ENCODE measurements at places on chromosomes 3 and 15. TPM values are rescaled to one million over a fixed set of nuclear protein-coding genes. Genes with fewer than 3 reads are reported as not detected.

BFSP2 gene
- not detected for total RNA-seq

DNAH12 gene
- 0.58 TPM for total RNA-seq

EFL1 gene
- 15.9 TPM for total RNA-seq

ZNF662 gene
- 13.0 TPM for total RNA-seq

CCRL2 gene
- total RNA-seq: 0.53 TPM

KAT2B gene
- total RNA-seq: 14.6 TPM

DLEC1 gene
- total RNA-seq: 0.22 TPM

DNA sequence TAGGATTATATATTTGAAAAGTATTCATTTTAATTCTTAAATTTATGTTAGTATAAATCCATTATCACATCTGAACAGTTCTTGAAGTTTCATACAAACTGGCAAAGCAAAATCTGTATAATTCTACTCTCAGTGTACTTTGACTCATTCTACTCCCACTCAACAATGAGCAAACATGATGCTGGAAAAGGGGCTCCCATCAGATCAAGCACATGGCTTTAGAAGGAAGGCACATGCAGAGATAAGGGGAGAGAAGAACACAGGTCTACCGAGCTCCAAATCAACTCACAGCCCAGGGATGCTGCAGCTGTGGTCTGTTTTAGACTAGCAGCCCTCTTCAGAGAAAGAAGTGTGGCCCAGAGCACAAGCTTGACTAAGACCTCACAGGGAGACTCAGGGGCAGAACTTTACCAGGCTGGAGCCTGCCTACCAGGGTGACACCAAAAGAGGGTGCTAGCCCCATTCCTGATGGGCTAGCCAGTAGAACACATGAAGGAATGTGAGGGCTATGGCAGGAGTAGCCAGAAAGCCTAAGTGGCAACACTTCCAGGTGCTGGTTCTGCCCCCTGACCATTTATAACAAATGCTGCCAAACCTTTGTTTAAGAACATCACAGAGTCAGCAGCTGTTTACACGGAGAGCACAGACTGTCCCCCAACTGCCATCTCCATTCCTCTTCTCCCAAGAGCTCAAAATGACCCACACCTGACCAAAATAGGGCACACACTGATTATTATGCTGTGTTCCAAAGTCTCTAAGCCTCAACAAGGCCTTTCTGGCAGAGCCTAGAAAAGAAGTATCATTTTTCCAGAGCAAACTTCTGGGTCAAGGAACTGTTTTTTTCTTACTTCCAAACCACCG, 19.5 kb downstream of the SEC22C start:
- no peak for DNase-seq

DNA sequence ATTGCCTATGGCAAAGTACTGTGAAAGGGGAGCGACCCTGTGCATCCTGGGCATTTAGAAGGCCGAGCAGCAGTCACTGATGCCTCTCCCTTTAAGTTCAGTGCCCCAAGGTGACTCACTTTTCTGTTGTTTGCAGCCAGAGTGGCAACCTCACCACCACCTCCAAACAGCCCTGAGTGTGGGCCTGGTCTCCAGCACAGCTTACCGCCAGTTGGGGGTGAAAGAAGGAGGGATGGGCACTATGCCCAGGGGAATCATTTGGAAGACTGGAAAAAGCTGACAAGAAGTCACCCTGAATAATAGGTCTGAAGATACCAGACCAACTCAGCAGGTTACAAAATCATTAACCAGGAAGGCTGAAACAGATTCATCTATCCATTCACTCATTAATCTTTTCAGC, 571.8 kb downstream of the EPHB1 start:
- DNase-seq: no peak

GRCh38 chr15:55494931-55495330, 13.1 kb downstream of the DNAAF4 start:
- peak; percentile 10 for DNase-seq

DNA sequence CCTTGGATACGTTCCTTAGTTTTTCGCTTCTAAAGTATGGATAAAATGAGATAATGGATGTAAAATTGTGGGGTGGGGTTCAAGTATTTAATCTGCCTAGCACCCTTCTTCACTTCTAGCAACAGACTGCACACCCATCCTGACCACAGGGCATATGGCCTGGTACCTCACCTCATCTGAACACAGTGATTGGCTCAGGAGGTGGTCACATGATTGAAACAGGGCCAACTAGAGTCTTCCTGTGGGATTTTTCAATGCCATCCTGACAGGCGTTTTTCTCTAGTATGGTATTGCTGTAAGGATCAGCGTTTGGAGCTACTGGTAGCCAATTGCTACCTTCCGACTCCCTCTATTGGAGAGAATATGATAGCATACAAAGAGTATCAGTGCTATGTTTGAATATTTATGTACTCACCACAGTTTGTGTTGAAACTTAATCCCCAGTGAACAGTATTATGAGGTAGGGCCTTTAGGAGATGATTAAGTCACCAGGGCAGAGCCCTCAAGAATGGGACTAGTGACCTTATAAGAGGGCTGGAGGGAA, 172.2 kb downstream of the PPM1L start:
- DNase-seq: no peak

DNA sequence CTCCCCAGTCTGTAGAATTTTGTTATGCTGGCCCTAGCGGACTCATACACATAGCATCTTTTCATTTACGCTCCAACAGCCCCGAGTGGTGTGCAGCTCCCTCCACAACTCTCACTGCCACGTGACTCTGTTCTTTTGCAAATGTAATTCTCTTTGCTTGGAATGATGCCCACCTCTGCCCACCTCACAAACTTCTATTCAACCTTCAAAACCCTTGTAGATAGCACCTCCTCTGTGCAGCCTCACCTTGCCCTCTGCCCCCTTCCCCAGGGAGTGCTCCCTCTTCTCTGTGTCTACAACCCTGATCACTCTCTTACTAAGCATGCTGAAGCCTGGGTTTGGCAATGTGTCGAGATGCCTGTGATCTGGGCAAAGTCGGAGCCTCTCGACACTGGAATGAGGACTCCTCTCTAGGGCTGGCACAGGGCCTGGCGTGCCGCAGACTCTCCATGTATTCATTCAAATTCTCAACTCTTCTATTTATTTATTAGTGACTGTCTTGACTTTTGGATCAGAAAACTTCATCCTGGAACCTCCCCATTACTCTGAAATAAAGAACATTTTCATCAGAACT, 73.5 kb downstream of the MGLL start:
- no peak for DNase-seq

DNA sequence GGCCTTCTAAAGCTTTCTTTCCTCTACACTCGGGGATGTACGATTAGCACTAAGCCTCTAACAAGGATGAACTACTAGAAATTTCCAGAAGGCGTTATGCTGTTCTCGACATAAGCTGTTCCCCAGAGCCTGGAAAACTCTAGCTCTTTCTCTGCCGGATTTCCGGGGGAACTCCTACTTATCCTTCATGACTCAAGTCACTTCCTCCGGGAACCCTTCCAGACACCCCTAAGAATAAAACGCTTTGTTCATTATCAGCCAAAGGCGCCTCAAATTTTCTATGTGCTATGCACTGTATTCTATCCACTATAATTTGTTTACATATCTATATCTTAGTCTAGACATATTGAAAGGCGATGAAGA, 455 bp upstream of the SNAP23 start:
- peak; percentile 93 for DNase-seq

DNA sequence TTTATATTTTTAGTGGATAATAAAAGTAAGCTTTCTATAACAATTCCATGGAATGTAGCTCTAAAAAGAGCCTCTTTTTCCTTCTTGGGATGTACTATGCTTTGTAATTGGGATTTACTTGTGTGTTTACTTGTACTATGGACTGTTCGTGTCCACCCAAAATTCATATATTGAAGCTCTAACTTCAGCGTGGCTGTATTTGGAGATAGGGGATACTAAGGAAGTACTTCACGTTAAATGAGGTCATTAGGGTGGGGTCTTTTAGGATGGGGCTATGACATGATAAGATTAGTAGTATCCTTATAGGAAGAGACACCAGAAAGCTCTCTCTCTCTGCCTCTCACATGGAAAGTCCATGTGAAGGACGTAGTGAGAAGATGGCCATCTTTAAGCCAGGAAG, 64.9 kb downstream of the P3H2 start:
- DNase-seq: no peak

DNA sequence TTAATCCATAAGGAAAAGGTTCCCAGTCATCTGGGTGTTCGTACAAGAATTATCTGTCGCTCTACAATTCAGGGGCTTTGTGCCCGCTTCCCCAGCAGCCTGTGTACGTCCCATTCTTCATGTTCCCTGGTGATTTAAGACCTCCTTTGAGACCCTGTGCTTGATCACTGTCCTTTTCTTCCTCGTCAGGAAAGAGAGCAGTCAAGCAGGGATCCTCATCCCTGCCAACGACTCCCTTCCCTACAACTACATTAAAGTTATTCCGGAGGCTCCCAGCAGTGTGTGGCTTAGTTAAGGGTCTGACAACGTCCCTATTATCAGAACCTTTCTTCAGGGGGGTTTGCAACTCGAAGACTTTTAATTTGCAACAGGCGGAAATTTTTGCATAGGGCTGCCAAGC, 175.7 kb downstream of the FOXP1 start:
- DNase-seq: no peak

- no peak for DNase-seq
Observed at GRCh38 chr3:97230486-97230885, 416.1 kb downstream of the EPHA6 start.

DNA sequence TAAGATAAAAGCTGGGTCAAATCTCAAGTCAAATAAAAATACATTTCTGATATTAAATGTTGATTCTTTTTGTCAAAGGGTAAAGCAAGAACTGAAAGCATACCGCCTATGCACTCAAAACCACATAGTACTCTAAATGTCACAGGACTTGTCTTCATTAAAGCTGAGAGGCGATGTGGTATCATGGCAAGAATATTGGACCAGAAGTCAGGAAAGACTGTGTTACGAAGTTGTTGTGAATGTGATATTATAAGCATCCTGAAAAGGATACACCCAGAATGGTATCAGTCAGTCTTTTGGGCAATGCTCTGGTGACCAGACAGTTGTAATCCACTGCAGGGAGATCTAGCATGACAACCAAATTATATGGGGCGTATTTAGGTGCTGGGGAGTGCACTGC, 33.8 kb downstream of the TIGIT start:
- no peak for DNase-seq

DNA sequence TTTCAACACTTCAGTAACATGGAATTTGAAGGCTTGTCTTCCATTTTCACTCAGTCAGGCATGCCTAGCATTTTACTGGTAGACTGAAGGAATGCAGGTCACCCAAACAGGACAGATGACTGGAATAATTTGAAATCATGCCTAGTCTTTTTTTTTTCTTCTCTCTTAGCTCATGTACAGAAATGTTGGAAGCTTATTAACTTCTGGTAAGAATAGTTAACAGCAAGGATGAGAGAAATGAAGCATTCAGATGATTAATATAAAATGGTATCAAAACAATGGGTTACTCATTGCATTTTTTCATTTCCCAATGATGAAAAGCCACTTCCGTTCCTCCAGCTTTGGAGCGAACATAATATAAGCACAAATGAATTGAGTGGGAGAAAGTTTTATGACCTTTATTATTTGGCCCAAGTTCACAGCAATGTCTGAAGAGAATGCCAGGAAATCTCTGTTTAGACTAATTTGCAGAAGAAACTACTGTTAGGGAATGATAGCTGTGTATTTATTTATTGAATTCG, 431.6 kb upstream of the RASGRP1 start:
- peak; percentile 25 for DNase-seq

DNA sequence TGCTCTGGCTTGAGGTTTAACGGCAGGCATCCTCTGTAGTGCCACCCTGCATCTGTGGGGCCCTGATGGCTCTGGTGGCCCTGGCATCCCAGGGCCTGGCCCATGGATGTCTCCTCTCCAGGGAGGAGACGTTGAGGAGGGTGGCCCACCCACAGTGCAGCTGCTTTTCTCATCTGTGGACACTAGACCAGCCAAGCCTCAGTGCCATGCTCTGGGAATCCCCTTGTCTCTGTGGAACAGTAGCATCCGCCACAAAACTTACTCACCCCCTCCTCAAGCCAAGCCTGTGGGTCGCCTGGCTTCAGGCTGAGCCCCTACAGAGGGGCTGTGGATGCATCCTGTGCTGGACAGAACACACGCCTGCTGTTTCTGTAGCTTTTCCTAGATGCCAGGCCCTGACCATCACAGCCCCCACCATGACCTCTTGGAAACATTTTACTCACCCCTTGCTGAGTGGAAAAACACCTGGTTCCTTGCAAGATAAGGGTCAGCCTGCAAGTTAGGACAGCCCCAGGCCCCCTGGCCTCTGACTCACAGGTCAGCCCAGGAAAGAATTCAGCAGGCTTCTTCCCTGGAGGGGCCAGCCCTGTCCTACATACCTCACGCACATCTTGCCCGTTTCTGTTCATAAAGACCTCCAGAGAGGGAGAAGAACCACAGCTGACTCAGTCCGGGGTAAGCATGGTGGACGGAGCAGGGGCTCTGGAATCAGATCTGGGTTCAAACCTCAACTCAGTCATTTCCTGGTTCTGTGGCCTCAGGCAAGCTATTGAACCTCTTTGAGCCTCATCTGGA, 19.0 kb downstream of the PAK6 start:
- no peak for DNase-seq

GRCh38 chr3:8776406-8776805, 7.0 kb upstream of the OXTR start:
- DNase-seq: no peak

DNA sequence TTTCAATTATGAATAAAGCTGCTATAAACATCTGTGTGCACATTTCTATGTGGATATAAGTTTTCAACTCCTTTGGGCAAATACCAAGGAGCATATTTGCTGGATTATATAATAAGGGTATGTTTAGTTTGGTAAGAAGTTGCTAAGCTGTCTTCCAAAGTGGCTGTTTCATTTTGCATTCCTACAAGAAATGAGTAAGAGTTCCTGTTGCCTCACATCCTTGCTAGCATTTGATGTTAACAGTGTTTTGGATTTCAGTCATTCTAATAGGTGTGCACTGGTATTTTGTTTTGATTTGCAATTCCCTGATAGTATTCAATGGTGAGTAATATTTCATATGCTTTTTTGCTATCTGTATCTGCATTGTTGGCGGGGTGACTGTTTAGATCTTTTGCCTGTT, 120.7 kb upstream of the MDFIC2 start:
- DNase-seq: no peak

- DNase-seq: peak; percentile 33
Observed at GRCh38 chr3:14200841-14201240, 22.2 kb downstream of the LSM3 start.

GRCh38 chr15:82774496-82774895, 31.4 kb downstream of the FSD2 start:
- no peak for DNase-seq

GRCh38 chr3:13379201-13379830, 40.8 kb downstream of the NUP210 start:
- DNase-seq: peak; percentile 68

GRCh38 chr3:123728014-123728413, 143.2 kb upstream of the HACD2 start:
- no peak for DNase-seq
